ENCODE measurements at places on chromosomes 1 and 21.

GRCh38 chr1:208254862-208255261 lies 10.7 kb upstream of the PLXNA2 start:
- no peak for DNase-seq

GRCh38 chr1:84959294-84959693 lies 37.6 kb downstream of the MCOLN2 start:
- no peak for DNase-seq

DNA sequence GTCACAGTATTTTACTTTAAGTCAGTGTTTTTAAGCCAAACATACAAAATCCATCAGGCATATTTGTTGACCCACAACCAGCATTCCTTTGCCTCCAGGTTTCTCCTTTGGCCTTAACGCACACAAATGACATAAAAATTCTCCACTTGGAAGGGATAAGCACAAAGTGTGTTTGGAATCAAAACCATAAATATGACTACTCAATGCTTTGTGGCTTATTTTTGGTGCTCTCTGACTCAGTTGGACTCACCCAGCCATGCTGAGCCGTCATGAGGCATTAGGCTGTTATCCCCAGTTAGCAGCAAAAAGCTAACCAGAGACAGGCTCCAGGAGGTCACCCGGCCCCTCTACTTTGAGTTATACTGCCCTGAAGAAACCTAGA lies 948 bp downstream of the PRUNE1 start:
- no peak for DNase-seq

- no peak for DNase-seq
These were observed 150.7 kb downstream of the SETD4 start for GRCh38 chr21:35909456-35910223.

- DNase-seq, result no peak
These were observed 44.7 kb downstream of the ETS2 start for GRCh38 chr21:38850277-38850951.

DNA sequence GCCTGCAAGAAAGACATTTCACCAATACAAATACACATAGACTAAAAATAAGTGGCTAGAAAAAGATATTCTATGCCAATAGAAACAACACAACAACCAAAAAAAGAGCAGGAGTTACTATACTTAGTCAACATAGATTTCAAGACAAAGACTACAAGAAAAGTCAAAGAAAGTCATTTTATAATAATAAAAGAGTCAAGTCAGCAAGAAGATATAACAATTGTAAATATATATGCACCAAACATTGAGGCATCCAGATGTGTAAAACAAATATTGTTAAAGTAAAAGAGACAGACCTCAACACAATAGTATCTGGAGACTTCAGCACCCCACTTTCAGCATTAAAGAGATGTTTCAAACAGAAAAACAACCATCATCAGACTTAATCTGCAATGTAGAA lies 104.6 kb downstream of the AMY1C start:
- DNase-seq, result no peak

DNA sequence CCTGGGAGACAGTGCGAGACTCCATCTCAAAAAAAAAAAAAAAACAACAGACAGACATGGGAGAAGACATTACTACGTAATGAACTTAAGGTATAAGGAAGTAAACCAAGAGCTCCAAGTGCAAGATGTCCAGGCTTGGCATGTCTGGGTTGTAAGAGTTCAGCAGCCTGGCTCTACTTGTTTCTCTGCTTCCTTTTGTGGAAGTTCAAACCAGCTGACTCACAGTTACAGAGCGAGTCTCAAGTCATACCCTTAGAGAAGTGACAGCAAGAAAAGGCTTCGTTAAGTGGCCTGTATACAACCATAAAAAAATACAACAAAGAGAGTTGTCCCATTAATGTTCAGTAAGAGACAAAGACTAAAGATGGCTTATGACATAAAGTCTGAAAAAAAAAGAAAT lies 1.3 kb downstream of the RIT1 start:
- DNase-seq, result no peak

GRCh38 chr1:117017062-117017461 lies 15.5 kb downstream of the CD101 start:
- DNase-seq, result no peak

GRCh38 chr1:41408691-41409090 lies 47.5 kb downstream of the FOXO6 start:
- no peak for DNase-seq

GRCh38 chr1:9086796-9087195 lies 17.4 kb upstream of the SLC2A5 start:
- no peak for DNase-seq

DNA sequence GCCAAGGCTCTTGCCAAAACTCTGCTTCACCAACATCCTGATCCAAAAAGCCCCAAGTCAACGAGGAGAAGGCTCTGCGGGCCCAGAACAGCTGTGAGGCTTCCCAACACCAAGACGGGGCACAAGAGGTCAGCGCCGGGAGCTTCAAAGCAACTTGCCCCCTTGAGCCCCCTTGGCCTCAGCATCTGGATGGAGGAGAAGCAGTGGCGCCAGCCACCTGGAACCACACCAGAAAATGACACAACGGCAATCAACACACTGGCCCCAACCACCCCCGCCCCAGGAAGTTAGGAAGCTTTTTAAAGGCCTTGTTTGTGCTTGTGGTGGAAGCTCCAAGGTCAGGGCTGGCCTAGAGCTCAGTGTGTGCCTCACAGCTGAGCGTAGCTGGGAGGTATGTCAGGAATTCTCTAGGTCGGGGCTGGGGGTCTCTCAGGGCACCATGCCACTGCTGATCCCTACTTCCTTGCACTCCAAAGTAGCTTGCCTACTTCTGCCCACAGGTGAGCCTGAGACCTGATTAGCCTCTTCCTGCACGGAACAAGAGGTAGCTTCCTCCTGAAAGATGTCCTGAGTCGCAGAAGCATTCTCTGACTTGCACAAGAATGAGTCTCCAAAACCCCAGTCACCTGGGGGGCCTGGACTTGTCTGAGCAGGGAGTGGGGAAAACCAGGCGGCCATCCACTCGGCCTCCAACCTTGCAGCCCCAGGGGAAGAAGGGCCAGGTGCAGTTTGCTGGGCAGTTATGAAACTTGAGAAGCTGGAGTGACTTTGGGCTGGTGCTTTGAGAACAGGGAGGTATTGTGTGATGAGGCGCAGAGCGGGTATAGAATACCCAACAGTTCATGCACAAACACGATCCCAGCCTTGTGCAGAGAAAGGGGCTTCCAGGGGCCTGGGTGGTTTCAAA lies 9.7 kb upstream of the SRP9 start:
- DNase-seq, result no peak

DNA sequence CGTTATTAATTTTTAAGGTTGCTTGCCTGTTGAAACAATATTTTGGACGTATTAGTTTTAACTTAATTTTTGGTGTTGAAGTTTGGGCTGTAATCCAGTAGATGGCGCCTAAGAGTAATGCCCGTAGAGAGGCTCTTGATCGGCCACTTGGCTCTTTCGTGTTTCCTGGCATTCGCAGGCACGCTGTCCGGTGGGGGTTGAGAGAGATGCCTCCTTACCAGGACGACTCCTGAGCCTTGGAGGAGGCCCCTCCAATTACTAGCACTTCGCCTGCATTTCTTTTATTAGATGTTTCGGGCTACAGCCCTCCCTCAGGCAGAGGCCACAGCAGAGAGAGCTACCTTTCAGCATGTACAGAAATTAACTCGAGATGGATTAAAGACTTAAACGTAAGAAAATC lies 12.0 kb downstream of the OR2M4 start:
- no peak for DNase-seq

DNA sequence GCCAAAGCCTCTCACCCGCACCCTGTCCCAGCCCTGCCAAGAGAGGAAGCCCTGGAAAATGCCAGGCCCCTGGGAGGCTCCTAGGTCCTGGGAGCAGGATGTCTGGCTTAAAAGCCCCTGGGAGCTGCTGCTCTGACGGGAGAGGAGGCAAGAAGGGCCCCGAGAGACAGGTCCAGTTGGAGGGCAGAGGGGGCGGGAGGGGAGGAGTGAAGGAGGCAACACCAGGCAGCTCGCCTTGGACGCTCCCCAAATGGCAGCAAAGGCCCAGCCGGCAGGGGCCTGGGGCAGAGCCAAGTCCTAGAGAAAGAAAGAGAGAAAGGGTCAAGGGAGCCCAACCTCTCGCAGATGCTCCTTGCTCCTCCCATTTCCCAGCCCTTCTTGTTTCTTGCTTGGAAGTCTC lies 6.8 kb downstream of the ETV3L start:
- peak; percentile 55 for DNase-seq

GRCh38 chr1:115299266-115299665 lies 38.8 kb downstream of the NGF start:
- no peak for DNase-seq

- no peak for DNase-seq
These were observed 11.4 kb upstream of the ASCL5 start for GRCh38 chr1:201138311-201138840.
